ELR (cell line): ENCODE measurements at places on chromosomes 16 and 17.
A peak's percentile ranks its signal among the peaks of the same experiment; 100 is the strongest.

- DNase-seq: no peak
Measured at GRCh38 chr16:61798741-61799140, 237.5 kb downstream of the CDH8 start.

GRCh38 chr17:76683011-76683755, 27.6 kb downstream of the MXRA7 start:
- no peak for DNase-seq

DNA sequence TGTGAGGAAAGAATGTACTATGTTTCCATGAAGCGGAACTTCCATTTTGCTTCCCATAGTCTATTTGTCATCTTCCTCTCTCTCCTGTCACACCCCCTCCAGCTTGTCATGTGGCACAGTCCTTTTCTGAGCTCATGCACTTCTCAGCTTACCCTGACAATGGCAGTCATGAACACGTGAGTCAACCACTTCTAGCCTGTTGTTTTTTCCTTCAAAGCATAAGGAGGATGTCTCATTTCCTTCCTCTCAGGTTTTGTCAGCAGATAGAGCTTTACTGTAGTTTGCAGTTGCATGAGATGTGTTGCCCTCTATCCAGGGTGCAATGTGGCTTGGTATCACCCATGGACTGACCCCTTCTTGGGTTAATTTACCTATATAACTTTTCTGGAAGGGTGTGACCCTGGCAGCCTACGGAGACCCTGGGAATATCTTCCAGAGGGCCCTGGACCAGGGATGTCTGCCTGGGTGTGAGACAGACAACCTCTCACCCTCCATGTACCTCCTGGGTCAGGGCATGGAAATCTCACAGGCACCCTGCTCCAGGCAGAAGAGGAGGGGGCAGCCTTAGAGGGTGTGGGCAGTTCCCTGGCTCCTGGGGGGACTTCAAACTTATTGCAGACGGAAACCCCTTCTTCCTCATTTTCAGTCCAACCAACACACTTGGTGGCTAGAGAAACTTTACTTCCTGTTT, 4.0 kb upstream of the ZNF267 start:
- peak; percentile 98 for DNase-seq

DNA sequence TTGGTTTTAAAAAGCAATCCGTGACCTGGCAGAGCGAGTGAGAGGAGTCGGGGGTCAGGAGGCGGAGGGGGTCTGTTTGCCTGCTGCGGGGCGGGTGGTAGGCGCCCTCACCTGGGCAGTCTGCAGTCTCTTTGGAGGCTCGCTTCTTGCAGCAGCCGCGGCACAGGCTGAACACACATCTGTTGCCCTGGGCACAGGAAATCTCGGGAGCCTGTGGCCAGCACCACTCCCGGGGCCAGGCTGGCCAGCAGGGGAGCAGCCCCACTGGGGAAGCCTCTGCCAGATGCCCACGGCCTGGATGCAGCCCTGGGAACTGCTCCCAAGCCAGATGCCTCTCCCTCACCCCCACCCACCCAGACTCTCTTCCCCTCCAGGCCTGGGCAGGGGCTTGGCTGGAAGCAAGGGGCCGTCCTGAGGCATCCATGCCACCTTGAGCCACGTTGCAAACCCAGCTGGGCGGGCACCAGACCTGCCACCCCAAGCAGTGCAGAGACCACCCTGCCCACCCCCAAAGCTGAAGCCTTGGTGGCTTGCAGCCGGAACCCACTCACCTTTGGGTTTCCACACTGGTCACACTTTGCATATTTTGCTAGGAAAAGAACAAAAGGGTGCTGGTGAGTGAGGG, 6.6 kb downstream of the GPS1 start:
- no peak for DNase-seq

DNA sequence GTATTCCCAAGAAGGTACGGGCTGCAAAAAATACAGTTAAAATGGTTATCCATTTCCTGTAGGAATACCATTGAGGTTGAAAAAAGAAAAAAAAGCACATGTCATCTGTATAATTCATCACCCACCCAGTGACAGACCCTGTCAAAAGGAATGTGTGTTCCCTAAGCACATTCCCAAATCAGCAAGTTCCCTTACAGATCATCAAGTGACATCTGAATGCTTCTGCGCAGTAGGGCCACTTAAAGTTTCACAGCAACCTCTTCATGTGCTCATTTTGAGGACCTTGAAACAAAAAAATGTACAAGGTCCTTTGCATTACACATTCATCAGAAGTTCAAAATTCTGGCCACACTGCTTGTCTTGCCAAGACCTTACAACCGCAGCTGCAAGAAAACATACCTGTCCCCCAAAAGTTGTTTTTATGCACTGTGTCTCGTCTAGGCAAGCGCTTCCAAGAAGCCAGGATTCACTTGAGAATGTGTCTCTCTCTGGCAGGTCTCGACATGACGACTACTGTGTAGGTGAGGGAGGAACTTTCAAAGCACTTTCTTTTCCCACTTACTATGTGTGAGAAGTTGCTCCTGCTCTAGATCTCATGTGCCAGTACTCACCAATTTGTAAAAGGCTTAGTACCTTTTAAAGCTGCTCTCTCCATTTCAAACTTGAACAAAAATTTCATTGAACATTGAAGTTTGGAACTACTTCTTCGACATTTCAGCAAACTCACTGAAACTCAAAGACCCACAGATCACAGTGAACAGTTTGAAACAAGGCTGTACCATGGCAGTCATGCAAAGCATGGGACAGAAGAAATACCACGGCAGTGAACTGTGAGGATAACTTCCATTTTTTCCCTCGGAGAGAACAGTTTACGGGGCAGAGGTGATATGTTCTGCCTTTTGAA, 4.3 kb upstream of the POLG2 start:
- no peak for DNase-seq

DNA sequence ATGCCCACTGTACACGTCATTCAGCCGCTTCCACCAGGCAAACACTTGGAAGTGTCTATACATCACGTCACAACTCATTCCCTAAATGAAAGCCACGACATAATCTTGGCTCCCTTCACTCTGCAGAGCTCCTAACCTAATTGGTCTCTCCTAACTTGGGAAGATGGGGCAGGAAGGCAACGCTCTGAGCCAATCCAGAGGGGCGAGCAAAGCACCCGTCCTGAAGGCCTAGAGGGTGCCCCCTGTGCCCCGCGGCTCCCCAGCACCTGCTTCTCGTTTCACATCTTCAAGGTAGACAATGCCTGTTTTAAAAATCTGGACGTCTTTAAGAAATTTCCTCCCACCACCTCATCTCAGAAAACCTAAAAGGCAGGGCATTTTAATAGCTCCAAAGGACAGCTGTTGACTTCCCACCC, 1.0 kb downstream of the CSNK2A2 start:
- peak; percentile 29 for DNase-seq

GRCh38 chr16:84986879-84987278, 24.5 kb downstream of the ZDHHC7 start:
- DNase-seq: no peak

GRCh38 chr17:63840591-63841349, 1.7 kb downstream of the SMARCD2 start:
- DNase-seq: no peak

GRCh38 chr17:82333279-82334171, at the start of gene SECTM1:
Gene SECTM1, minus strand, starts transcription at chr17:82333766. Its CDS starts 6,526 bp downstream, at chr17:82327240.
- peak; percentile 66 for DNase-seq
